ENCODE measurements at places on chromosomes 5 and 9. TPM values are rescaled to one million over a fixed set of nuclear protein-coding genes. Genes with fewer than 3 reads are reported as not detected.

GRCh38 chr5:127723571-127723970, 20.4 kb downstream of the CCDC192 start:
- no peak for DNase-seq

TGFBI gene
- total RNA-seq = 314 TPM

DNA sequence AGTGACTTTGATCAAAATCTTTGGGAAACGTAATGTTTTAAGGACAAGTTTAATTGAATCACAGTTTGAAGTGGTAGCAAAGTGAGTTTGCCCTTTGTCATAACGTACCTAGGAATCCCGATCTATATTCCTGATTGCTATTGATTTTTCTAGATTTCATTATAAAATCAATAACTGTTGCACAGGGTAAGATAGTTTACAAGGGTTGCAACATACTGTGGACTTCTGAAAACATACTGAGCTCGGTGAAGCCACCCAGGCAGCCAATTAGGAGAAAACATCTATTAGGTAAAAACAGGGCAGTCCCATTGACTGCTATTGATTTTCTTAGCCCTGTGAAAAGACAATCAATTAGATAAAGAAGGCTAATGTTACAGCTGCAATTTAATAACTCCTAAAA, 659.9 kb downstream of the ISL1 start:
- DNase-seq = no peak

GARIN3 gene
- not detected for total RNA-seq

DNA sequence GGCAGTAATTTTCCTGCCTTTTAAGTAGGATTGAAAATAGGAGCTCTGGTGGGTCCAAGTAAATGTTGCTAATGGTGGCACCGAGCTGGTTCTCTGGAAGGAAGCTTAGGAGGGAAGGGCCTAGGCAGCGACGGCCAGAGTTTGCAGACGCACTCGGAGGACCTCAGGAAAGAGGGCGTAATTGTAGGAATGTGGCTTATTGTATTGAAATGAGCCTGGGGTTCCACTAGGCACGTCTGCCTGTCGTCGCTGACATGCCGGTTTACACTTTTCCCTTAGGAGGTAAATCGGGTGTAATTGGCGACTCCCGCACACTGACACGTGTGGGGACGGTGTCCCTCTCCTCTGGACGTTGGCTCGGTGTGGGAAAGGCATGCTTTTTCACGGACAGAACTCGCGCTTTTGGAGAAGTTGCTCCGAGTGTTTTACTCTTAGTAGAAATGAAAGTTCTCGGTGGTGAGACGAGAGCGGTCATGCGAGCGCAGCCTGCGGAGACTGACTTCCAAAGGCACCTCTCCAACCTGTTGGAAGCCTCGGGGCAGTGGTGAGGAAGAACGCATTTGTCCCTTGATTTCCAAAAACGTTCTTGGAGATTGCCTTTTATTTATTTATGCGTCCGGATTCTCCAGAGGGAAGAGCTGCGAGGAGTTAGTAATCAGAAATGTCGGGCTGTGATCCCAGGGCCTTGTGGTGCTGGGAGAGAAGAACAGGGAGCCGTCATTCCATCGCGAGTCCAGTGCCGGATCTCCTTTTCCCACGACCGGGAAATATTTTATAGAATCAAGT, 1.3 kb downstream of the NR4A3 start:
- no peak for DNase-seq

SETD9 gene
- total RNA-seq = 20.5 TPM

CTNNA1 gene
- 298 TPM for total RNA-seq

DNA sequence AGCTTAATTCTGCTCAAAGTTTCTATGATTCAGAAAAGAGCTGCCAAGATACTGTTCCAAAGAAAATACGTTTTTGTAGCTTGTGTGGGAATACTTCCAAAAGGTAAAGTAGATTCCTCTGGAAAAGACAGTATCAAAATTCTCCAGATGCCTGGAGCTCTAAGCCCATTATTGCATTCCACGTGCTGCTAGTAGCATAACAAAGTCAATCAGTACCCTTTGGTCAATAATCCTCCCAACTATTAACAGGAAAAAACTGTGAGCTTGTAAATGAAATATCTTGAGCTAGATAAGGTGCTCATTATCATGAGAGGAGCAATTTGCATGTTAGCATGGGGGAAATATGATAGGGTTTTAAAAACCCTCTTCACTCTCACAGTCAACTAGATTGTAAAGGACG, 229.5 kb upstream of the TYRP1 start:
- DNase-seq = no peak

DNA sequence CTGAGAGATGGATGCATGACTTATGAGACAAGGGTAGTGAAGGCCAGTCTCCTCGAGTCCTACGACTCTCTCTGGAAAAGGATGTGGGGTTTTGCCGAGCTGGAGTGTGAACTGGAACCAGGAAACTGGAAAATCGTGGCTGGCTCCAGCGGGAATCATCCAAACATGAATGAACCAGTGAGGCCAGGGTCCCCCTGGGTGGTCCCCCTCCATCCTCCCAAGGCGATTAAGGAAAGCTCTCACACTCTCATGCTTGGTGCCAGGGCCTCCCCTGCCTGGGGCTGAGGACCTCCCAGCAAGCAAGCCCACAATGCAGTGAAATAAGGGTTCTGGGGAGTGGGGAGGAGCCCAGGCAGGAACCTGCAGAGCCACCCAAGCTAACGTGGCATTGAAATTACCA, 9.6 kb upstream of the AMBP start:
- no peak for DNase-seq

GRCh38 chr5:87877495-87877894, 391.1 kb downstream of the TMEM161B start:
- no peak for DNase-seq

TMEM252 gene
- not detected for total RNA-seq

- DNase-seq = peak; percentile 48
Observed at GRCh38 chr5:100827481-100827889, 75.6 kb downstream of the ST8SIA4 start.

DAB2 gene
- total RNA-seq = 1.7 TPM

DNA sequence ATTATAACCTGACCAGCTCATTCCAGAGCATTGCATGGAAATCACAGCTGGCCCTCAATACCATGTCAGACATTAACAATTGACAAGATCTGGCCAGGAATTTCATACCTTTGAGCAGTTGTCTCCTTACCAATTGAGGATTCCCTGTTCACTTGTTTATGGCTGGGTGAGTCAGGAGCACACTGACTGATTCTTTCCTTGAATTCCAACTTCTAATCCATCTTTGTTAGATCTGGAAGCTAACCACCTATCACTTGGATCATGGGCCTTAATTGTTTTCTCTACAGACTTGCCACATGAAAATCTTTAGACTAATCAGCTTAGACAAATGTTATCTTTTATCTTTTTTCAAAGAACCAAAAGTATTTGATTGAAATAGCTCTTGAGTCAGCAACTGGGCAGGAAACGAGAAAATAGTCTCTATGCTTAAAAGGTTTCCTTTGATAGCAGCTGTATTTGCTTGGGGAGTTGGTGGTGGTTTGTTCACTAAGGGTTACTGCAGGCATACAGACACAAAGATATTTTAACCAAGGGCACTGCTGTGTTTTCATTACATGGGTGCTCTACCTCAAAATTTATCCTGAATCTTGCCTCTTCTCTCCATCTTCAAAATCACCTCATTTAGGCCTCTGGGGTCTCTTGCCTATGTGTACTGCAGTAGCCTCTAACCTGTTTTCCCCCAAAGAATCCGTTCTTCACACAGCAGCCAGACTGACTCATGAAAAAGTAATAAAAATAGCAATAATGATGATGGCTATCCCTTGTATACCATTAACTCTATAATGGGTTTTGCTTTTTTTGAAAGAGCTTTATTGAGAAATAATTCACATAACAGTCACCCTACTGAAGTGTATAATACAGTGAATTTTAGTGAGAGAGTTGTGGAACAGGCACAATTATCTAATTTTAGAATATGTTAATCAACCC, 197.0 kb upstream of the NMUR2 start:
- DNase-seq = no peak

DNA sequence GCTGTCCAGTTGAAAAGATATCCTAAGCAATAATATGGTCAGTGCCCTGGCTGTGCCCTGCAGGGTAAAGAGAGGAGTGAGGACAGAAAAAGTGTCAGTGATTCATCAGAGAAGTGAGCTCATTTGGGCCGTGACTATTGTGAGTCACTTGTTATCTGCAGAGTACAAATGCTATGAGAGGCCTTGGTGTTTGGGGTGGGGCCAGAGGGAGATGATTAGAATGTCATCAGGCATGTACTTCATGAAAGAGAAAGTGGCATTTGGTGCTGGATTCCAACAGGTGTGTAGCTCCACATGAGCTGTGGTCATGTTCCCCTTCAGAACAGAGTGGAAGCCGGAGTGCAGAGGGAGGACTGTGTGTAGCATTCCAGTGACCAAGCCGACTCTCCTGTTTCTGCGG, 174.1 kb downstream of the KDM4C start:
- DNase-seq = no peak

DNA sequence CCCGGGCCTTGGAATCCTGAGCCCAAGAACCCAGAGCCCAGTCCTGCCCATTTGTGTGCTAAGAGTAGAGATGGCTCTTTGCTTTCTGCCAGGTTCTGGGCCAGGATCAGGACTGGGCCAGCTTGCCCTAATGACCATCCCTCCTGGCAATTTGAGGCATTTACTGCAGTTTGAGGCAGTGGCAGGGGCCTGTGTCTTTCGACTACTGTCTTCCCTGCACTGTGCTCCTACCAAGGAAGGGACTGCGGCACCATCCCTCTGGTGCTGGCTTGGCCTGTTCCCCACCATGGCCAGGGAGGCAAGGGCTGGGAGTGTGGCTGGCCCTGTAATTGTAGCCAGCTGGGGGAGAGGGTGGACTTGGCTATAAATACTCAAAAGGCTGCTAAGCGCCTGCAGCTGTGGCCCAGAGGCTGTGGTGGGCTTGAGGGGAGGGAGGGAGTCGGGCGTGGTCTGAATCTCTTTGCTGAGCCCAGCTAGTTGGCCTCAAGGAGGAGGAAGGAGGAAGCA, 4.6 kb downstream of the ENHO start:
- no peak for DNase-seq

SLC36A1 gene
- 13.6 TPM for total RNA-seq

CDH9 gene
- total RNA-seq = 0.10 TPM

- no peak for DNase-seq
Observed at GRCh38 chr9:79988126-79988525, 416.4 kb downstream of the TLE4 start.

- no peak for DNase-seq
Observed at GRCh38 chr5:125375143-125375542, 628.7 kb upstream of the ZNF608 start.

DNA sequence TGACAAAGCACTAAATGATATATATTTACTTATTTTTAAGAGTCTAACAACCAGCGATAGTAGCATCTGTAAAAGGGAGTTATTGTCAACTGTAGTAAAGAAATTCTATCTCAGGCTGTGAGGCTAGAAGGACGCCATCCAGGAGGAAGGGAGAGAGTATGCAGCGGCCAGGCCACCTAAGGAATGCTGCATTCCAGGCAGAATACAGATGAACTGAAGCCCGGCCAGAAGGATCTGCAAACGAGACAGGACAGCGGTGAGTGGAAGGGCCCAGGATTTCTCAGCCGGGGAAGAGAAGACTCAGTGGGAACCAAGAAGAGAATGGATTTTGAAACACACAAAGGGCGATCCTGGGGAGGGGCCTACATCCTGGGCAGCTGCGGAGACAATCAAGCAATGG, 7.4 kb downstream of the RETREG1 start:
- DNase-seq = no peak

GRCh38 chr9:69243116-69243515, 69.0 kb downstream of the TJP2 start:
- no peak for DNase-seq

MYOZ3 gene
- 1.7 TPM for total RNA-seq

TTC39B gene
- total RNA-seq = 1.6 TPM

THBS4 gene
- 0.31 TPM for total RNA-seq

- DNase-seq = no peak
Observed at GRCh38 chr9:87714819-87715218, 11.1 kb upstream of the CTSL start.

GRCh38 chr5:86971034-86971571, 296.6 kb upstream of the RASA1 start:
- DNase-seq = no peak

SLCO6A1 gene
- not detected for total RNA-seq

IL13 gene
- not detected for total RNA-seq

DNA sequence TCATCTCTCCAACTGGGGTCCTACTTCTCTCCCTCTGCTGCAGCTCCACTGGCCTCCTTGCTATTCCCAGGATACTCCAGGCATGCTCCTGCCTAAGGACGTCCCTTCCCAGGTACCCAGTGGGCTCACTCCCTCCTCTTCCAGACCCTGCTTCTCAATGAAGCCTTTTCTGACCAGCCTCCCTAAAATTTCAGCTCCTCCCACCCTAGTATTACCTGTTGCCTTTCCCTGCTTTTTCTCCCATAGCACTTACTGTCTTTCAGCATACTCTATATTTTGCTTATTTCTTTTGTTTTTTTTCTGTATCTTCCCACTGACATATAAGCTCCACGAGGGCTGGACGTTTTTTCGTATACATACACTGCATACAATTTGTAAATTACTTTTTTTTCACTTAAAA, 26.1 kb upstream of the FSTL4 start:
- no peak for DNase-seq

GPR151 gene
- not detected for total RNA-seq

DDX4 gene
- not detected for total RNA-seq

CATSPER3 gene
- 0.69 TPM for total RNA-seq

DAPK1 gene
- 0.87 TPM for total RNA-seq

Measured in Panc1 (cell line).